ENCODE measurements at places on chromosomes 4 and X.

DNA sequence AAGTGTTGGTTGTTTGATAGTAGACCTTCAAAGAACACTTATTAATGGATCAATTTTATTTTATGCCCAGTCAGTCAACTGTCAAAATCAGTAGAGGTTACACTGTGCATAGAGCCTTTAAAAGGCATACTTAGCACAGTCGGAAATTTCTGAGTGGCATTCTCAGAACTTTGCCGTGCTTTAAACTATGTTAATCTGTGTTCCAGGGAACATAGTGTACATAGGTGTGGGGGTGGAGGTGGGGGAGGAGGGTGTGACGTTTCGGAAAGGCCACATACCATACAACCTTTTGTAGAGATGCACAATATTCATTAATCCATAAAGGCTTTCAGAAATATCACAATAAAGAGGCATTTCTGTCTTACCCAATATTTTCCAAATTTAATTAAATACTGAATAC lies 75.8 kb downstream of the RS1 start:
- no peak for DNase-seq

- DNase-seq = no peak
These were observed 840.6 kb downstream of the TRAM1L1 start for GRCh38 chr4:116244771-116245170.

DNA sequence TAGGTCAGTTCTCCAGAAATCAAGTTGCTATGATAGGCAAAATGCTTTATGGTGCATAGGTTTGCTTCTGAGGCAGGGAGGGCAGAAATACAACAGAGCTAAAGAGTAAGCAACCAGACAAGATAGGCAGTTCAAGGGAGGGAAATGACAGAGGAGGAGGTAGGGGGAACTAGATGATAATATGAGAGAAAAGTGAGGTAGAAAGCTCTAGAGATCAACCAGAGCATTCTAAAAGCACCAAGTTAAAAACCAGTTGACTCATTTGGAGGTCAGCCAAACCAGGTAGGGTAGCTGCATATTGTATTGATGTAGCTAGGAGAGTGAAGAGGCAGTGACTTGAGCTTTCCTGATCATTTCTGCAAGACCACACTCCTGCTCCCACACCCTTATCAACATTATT lies 49.0 kb upstream of the SLC16A2 start:
- DNase-seq = no peak

- no peak for DNase-seq
These were observed 43.1 kb upstream of the IL21 start for GRCh38 chr4:122663814-122664610.

DNA sequence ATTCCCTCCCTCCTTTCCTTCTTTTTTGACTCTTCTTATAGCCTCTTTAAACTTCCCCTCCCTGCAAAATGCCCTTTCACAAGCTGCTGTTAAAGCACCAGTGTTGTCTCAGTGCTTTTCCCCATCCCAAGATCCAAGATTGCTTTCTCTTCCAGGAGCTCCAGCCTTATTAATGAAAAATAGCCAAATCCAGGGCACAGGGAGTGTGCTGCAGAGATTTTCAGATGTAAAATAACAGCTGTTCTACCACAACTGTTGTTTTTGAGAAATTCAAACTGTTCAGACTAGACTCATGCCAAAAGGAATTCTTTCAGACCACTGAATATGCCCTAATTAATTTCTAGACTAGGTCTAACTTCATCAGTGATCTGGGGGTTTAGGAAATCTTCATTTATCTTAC lies 47.0 kb upstream of the GPC3 start:
- DNase-seq = no peak

GRCh38 chr4:162104459-162105124 lies 59.2 kb downstream of the FSTL5 start:
- DNase-seq = no peak

- DNase-seq = no peak
These were observed 9.9 kb upstream of the SPATA4 start for GRCh38 chr4:176205299-176205698.

- no peak for DNase-seq
These were observed 27.6 kb downstream of the INTU start for GRCh38 chr4:127660284-127660885.

GRCh38 chr4:83340692-83341343 lies 6.2 kb upstream of the HPSE start:
- DNase-seq = no peak

- no peak for DNase-seq
These were observed 5.2 kb downstream of the SPATA4 start for GRCh38 chr4:176189891-176190795.

DNA sequence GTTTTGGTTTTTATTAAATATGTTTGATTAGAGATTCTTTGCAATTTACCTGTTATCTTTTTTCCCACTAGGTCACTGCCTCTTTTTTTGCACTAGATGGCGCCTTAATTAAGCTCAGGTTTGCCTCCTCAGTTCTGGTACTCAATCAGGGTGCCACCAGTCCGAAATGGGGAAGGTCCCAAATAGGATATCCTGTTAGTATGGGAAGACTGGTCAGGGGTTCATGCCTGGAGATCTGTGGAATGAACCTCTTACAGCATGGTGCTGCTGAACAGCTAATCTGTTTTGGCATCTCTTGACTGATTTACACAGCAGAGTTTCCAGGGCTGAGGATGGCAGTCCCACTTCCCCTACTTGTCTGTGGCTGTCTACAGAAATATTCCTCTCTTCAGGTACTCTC lies 24.2 kb upstream of the VSIG1 start:
- no peak for DNase-seq

DNA sequence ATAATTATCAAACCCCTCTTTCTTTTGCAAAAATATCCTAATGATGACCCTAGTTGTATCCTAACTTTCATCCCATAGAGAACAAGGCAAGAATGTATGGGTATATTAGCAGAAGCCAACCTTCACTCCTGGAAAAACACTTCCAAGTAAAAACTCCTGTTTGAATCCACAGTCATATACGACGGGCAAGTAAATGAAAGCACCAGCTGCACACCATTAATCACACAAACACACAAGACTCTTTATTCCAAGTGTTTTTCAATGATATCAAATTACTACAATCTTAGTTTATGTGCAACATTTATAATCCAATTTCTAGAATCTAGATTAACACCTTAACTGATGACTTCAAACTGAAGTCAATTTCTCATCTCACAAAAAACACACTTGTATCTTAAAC lies 22.9 kb downstream of the ACSL4 start:
- no peak for DNase-seq

- DNase-seq = no peak
These were observed 60.8 kb upstream of the CT45A1 start for GRCh38 chrX:135652602-135653001.

- DNase-seq = no peak
These were observed 3.3 kb downstream of the COQ2 start for GRCh38 chr4:83281307-83281706.

GRCh38 chr4:38889143-38889542 lies 21.5 kb downstream of the FAM114A1 start:
- no peak for DNase-seq

DNA sequence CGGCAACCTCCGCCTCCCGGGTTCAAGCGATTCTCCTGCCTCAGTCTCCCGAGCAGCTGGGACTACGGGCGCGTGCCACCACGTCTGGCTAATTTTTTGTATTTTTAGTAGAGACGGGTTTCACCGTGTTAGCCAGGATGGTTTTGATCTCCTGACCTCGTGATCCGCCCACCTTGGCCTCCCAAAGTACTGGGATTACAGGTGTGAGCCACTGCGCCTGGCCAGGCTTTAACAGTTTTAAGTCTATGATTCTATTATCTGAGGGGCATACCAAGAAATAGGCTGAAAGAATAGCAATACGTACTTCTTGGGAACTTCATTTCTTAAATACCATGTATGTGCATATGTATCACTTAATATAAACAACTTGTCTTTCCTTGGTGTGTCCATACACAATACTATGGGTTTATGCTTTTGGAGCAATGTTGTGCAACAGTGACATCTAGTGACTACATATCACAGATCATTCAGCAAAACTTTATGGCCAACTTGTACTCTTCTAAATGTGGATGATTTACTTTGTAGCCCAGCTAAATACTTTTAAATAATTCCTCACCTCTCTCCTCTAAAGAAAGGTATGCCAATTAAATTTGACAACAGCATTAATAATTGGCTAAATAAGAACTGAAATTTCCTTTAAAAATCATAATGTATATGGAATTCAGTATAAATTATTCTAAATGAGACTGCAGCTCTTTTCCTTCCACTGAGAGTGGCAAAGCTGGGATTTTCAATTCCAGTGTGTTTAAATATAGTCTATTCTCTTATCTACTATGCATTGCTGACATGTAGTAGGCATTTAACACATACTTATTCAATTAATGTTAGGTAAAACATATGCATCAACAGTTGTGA lies 10.4 kb downstream of the SLC9B1 start:
- DNase-seq = no peak

DNA sequence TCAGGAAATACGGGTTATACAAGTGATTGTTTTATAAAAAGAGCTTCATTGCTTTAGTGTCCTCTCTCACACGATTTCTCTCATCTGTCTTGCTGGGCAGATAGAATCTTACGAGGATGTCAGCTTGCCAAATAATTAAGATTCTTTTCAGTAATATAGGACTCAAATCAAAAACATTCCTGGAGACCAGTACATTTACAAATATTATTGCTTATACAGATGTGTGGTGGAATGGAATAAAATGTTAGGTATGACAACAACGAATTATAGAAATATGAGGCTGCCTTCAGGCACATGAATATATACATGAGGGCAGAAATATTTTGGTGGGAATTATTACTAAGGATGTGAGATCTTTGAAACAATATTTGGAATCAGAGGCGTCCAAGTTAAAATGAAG lies 88.9 kb downstream of the GC start:
- DNase-seq = no peak

GRCh38 chr4:74374561-74375327 lies 9.8 kb downstream of the EREG start:
- no peak for DNase-seq

GRCh38 chr4:80393246-80393969 lies 57.9 kb downstream of the CFAP299 start:
- no peak for DNase-seq

DNA sequence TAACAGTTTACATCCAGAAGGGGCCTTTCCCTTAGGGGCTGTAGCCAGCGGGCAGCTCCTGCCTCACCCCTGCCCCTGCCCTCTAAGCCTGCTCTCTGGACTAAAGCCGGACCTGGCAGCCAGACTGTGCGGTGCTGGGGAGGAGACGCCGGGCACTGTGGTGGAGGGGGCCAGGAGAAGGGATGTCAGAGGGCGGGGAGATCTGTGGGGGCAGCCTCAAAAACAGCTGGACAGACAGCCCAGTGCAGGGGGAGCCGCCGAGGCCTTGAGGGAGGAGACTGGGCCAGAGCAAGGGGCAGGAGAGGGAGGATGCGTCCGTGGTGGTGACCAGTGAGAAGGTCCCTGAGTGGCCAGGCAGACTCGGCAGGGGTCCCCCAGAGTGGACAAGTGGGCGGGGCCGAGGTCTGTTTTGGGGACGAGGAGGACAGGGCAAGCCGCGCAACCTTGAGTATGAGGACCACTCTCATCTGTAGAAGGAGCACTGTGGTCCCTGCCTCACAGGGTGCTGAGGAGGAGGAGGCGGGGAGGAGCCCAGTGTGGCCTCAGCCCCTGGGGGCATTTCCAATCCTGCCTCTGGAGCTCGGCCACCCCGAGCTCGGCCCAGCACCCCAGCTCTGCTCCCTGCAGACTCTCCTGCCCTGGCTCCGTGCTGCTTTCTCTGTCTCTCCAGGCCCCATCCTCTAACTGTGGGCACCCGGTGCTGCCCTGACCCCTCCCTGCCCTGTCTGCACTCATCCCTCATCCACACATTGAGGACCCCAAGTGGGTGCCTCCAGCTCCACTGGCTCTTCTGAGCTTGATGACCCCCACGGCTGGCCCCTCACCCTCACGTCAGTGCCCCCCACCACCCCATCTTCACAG lies 59.2 kb upstream of the NKX1-1 start:
- no peak for DNase-seq

GRCh38 chrX:153970357-153971123 lies 1.1 kb downstream of the HCFC1 start:
- DNase-seq = peak; percentile 81

GRCh38 chr4:155954939-155955338 lies 1.3 kb upstream of the CTSO start:
- DNase-seq = no peak

DNA sequence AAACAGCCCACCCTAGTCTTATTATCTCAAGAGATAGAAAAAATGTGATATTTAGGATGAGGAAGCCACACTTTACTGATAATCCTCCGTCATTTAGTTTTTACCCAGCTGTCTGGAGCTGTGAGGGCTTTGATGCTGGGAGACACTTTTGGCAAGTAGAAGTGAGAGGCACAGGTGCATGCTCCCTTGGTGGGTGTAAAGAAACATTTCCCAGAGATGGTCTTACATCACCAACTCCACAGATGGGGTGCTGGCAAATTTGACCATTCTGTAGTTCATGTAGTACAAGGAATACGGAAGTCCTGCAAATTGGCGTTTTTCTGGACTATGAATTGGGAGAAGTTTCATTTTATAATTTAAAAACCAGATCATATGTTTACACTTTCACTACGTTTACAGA lies 28.5 kb downstream of the TRIM61 start:
- DNase-seq = no peak

GRCh38 chrX:68413254-68413653 lies 20.0 kb downstream of the OPHN1 start:
- no peak for DNase-seq

GRCh38 chr4:164700471-164700870 lies 53.5 kb upstream of the SMIM31 start:
- DNase-seq = no peak

GRCh38 chrX:110302975-110303374 lies 14.9 kb downstream of the AMMECR1 start:
- DNase-seq = no peak

DNA sequence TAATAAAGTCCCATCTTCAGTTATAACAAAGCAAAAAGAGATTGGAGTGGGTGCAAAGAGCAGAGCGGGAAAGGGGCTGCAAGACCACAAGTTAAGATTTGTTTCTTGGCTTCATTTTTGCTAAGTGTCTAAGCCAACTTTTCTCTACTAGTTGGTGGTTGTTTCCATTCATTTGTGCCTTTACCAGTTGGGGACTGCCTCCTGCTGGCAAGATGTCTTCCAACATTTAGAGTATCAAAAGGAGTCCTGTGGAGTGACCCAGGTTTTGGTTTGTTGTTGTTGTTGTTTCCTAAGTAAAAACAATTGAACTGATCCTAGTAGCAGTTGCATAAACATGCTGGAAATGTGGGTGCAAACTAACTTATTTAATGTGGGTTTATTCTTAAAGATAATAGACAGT lies 121.1 kb downstream of the SPATA18 start:
- no peak for DNase-seq

- DNase-seq = no peak
These were observed 187.8 kb upstream of the MBNL3 start for GRCh38 chrX:132676561-132677186.

- no peak for DNase-seq
These were observed 471.1 kb upstream of the NWD2 start for GRCh38 chr4:36773467-36773866.

GRCh38 chr4:79197275-79198009 lies 128.4 kb downstream of the NAA11 start:
- DNase-seq = no peak

DNA sequence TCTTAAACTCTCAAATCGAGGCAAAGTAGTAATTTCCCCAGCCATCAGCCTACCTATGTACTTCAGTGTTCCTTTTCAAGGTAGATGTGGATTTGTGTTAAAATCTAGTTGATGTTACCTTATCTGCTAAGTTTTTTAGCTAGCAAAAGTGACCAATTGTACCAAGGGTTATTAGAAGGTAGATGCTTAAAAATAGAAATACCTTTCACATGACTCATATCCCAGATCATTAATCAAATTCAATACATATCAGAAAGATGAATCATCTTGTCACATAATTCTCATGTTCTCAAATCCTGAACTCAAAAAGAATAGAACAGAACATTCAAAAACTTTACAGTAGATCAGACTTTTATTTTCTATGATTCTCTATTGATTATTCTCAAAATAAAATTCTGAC lies 3.5 kb downstream of the ENAM start:
- no peak for DNase-seq

Measured in left hindlimb (tissue), 1 donor.